ENCODE measurements at places on chromosomes 7 and 10. TPM values are rescaled to one million over a fixed set of nuclear protein-coding genes. Genes with fewer than 3 reads are reported as not detected.
A peak's percentile ranks its signal among the peaks of the same experiment; 100 is the strongest.

DNA sequence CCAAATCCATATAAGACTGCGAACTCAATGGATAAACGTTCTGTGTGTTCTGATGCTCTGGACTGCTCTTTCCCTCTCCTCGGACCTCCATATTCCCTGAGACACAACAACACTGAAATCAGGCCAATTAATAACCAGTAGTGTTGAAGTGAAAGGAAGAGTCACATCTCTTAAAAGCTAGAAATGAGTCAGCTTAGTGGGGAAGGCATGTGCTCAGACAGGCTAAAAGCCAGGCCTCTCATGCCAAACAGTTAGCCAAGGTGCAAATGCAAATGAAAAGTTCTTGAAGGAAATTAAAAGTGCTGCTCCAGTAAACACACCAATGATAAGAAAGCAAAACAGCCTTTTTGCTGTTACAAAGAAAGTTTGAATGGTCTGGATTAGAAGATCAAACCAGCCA is 29.3 kb downstream of the TNS3 start:
- DNase-seq, result peak; percentile 28

DNA sequence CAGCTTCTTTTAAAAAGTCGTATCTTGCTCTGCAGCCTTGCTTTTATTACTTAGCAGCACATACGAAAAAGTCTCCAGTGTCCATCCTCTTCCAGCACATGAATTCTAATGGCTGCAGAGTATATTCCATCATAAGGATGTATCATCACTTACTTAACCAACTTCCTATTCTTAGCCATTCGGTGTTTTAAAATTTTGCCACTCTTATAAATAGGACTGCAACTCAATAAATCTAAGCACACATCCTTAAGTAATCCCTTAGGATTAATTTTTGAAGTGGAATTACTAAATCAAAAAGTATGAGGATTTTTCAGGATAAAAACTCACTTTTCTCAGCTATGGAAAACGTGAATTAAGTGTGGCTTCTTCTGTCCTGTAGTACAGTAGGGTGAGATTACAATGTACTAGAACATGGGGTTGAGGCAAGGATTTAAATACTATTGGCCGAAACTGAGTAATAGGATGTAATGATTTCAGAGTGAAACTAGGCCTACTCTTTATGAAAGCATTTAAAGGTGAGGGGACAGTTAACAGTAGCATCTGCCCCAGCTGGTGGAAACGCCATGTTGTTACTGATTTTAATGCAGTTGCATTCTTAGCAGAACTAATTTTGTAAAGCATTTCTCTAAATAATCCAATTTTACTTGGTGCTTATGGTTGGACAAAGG is 1035.5 kb downstream of the LRMDA start:
- no peak for DNase-seq

The CALCR gene
- total RNA-seq, result not detected

The TRRAP gene
- 27.1 TPM for total RNA-seq

The PSMG3 gene
- 171 TPM for total RNA-seq

- no peak for DNase-seq
These were observed 163.2 kb downstream of the ADAM12 start for GRCh38 chr10:126224967-126225671.

The WAPL gene
- total RNA-seq, result 24.5 TPM

DNA sequence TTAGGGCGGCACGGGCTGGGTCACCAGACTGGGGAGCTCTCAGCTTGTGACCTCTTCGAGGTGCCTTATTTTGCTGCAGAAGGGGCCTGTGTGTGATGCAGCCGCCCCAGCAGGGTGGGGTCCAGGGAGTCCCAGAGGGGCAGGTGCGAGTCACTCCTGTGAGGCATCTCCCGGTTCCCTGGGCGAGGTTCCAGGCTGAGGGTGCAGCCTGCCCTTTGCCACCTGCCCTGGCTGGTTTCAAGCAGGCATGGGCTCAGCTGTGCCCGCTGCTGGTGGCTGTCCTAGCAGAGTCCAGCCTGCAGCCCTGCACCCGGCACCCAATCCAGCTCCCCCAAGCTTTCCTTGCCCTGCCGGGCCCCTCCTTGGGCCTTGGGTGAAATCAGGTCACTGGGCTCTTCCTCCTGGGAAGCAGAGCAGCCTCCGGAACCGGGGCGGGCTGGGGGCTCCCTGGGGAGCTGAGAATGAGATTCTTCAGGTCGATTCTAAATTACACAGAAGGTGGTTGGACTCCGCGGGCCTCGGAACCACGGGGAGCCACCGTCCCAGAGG is 64.8 kb downstream of the PWWP2B start:
- peak; percentile 35 for DNase-seq

DNA sequence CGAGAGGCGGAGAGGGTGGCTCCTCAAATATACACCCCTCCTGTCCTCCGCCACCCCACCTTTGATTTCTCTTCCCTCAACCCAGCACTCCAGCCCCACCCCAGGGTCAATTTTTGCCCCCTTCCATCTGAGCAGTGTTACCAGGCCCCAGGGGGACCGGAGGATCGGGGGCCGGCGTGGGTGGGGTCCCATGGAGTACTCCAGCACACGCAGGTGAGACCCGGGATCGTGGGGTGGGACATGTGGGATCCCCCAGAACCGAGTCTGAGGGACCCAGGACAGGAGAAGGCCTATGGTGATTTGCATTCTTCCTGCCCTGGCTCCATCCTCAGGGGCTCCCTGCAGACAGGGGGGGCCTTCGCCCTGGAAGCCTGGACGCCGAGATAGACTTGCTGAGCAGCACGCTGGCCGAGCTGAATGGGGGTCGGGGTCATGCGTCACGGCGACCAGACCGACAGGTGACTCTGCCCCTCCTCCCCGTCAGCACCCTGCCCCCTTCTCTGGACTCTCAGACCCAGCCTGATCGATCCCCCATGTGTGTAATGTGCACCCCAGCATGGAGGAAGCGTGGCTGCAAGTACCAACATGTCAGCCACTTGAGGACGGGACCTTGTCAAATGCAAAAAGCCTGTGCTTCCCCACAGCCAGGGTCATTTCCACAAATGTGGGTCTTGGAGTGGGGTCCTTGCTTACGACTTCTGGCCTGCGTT is 744 bp downstream of the TRIP6 start:
- no peak for DNase-seq

The GPR15LG gene
- not detected for total RNA-seq

- DNase-seq, result no peak
These were observed 61.0 kb downstream of the VTI1A start for GRCh38 chr10:112507988-112508387.

The CABCOCO1 gene
- not detected for total RNA-seq

GRCh38 chr10:35398908-35399307 is 62.6 kb downstream of the CCNY start:
- DNase-seq, result no peak

The DNAJC12 gene
- total RNA-seq, result 15.5 TPM

DNA sequence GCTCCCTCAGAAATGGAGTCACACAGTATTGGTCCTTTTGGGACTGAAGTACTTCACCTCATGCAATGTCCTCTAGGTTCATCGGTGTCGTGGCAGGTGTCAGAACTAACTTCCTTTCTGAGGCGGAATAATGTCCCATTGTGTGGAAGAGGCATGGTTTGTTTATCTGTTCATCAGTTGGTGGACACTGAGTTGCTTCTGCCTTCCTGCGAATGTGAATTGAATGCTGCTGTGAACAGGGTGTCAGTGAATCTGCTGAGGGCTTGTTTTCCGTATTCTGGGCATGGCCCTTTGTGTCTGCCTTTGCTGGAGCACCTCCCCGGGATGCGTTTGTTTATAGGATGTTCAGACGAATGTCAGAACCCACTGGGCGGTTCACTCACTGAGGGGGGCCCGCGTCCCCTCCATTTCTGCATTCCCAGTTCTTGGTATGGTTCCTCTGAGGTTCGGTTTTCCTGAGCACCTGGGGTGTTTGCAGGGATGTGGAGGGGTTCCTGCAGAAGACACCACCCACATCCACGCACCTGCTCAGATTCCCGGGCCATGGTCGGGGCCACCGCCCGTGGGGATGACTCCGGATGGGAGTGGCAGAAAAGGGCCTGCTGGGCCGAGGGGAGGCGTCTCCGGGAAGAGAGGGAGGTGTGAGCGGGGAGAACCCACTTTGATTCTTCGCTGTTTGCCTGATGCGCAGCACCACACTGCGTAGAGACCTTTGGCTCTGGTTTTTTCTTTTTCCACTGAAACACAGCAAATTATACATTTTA is 33.1 kb downstream of the CHST12 start:
- DNase-seq, result no peak

DNA sequence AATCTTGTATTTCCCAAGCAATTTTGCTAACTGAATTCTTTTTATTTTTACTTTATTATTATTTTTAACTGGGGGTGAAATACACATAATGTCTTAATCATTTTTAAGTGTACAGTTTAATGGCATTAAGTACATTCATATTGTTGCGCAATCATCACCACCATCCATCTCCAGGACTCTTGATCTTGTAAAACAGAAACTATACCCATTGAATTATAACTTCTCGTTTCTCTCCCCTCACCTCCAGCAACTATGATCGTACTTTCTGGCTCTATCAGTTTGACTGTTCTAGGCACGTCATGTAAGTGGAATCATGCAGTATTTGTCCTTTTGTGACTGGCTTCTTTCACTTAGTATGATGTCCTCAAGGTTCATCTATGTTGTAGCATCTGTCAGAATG is 108.8 kb downstream of the ARL5B start:
- DNase-seq, result no peak

- DNase-seq, result no peak
These were observed 249.8 kb upstream of the HPS1 start for GRCh38 chr10:98696516-98696915.

The SPDYE16 gene
- total RNA-seq, result not detected

DNA sequence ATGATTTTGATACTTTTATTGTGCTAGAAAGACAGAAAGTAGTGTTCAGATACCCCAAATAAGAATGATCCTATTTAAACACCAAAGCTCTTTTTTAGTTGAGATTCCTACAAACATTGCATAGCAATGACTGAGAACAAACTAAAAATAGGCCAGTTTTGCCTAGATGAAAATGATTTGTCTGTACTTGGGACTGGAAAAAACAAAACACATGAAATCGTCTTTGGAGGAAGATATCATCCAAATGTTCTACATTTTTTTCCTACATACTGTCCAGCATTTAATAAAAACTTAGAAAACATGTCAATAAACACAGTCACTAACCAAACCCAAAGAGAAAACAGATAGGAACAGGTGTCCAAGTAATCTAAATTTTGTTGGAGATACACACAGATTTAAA is 111.6 kb upstream of the MEOX2 start:
- no peak for DNase-seq

GRCh38 chr10:33365871-33366411 is 31.5 kb upstream of the NRP1 start:
- DNase-seq, result peak; percentile 100

The LRRN3 gene
- total RNA-seq, result not detected

DNA sequence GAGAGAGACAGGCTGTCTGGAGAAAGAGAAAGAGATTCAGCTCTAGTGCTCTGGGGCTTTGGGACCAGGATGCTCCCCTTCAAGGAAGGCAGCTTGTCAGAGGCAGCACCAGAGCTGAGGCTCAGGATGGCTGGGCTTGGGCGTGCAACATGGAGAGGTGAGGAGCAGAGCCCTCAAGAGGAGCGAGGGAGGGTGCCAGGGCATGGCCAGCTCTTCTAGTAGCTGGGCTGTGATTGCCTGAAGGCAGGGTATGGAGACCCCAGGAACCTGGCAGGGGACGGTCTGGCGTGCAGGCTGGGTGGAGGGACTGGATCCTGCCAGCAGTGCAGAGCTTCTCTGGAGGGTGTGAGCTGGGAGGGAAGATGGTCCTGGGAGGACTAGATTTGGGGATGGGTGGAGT is 40.2 kb downstream of the ANTXRL start:
- DNase-seq, result no peak

- no peak for DNase-seq
These were observed 63.4 kb downstream of the RNF32 start for GRCh38 chr7:156703773-156704482.

The OPN4 gene
- total RNA-seq, result not detected

DNA sequence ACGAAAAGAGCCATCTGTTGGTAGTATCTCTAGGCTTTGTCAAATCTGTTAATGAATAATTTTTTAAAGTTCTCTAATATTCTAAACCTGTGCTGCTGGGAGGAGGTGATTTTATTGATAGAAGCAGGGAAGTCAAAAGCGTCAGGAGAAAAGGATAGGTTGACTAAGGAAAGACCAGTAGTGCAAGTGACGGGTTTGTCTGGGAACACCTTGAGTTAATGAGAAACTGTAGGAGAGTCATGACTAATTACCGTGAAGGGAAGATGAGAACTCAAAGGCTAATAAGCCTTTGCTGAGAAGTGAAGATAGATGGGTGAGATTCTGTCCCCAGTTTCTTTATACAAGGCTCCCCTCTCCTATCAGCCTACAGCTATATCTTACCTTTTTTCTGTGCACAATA is 5.0 kb upstream of the PDK4 start:
- no peak for DNase-seq

The SLC16A12 gene
- not detected for total RNA-seq

The PAX4 gene
- not detected for total RNA-seq

The PPP1R3A gene
- not detected for total RNA-seq

The RBP3 gene
- total RNA-seq, result not detected

GRCh38 chr7:19248115-19248514 is 102.9 kb upstream of the FERD3L start:
- DNase-seq, result no peak

The TMEM213 gene
- total RNA-seq, result not detected

DNA sequence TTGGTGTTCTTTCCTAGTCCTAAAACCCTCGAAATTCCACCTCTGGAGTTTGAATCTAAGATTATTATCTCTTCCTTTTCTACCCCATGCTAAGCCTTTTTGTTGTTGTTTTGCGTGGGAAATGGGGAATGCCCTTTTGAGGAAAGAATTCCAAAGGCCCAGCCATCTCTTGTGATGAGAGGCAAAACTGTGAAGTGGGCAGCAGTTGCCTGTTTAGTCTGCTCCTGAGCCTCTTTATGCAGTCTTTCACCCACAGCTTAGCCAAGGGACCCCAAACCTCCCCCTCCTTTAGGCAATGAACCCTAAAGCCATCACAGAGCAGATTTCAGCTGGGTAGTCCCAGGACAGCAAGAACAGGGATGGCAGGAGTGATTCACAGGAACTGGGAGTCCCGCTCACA is 95.5 kb downstream of the DNMBP start:
- no peak for DNase-seq

The ERCC6 gene
- total RNA-seq, result 43.0 TPM

GRCh38 chr10:13233358-13233757 is 816 bp downstream of the UCMA start:
- no peak for DNase-seq

GRCh38 chr7:50533866-50534265 is 31.3 kb downstream of the DDC start:
- no peak for DNase-seq

GRCh38 chr7:45863715-45864114 is 9.2 kb downstream of the CCDC201 start:
- DNase-seq, result no peak

DNA sequence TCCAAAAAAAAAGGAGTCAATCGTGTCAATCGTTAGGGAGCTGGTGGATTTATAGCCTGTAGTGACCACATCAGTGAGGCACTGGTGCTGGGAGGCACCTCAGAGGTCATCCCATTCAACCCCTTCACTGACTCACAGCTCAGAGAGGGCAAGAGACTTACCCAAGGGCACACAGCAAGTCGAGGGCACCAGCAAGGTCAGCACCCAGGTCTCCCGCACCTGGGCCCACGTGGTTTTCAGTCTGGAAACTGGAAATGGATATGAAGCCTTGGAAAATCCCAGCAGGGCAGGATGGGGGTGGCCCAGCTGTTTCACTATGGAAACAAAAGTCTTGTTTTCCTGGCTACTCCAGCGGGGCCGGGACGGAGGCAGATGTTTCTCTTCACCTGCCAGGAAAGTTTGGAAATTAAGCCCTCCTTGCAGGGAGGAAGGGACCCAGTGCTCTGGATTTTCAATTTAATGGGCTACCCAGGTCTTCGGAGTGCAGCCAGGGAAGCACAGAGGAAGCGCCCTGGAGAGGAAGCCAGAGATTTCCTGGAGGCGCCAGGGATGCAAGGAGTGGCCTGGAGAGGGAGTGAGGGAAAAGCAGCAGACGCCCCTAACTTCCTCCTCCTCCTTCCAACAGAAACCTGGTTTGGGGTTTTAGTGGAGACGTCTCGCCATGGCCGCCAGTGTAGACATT is 157.2 kb upstream of the TNRC18 start:
- no peak for DNase-seq
